ENCODE measurements at places on chromosomes 7 and 10. TPM values are rescaled to one million over a fixed set of nuclear protein-coding genes. Genes with fewer than 3 reads are reported as not detected.

OPN4 gene
- total RNA-seq: not detected

PON3 gene
- total RNA-seq: not detected

SND1 gene
- 290 TPM for total RNA-seq

SERPINE1 gene
- total RNA-seq: 5.6 TPM

PRPS1L1 gene
- total RNA-seq: not detected

AASS gene
- total RNA-seq: 394 TPM

CACNB2 gene
- total RNA-seq: 3.2 TPM

DNA sequence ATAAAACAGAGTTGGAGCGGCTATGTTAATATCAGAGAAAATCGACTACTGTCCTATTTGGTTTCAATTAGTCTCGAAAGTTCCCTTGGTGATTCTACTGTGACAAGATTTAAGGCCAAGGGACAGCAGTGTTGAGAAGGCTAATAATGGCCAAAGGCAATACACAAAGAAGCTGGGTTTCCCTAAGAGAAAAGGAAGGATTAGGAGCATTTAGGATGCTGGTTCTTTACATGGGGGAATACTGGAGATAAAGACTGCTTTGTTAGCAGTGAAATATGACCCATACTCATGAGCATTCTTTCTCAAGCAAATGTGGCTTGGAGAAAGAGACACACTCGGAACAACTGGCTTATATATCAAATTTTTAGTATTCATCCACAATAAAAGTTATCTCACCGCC, 32.2 kb downstream of the IQUB start:
- DNase-seq: no peak

DNA sequence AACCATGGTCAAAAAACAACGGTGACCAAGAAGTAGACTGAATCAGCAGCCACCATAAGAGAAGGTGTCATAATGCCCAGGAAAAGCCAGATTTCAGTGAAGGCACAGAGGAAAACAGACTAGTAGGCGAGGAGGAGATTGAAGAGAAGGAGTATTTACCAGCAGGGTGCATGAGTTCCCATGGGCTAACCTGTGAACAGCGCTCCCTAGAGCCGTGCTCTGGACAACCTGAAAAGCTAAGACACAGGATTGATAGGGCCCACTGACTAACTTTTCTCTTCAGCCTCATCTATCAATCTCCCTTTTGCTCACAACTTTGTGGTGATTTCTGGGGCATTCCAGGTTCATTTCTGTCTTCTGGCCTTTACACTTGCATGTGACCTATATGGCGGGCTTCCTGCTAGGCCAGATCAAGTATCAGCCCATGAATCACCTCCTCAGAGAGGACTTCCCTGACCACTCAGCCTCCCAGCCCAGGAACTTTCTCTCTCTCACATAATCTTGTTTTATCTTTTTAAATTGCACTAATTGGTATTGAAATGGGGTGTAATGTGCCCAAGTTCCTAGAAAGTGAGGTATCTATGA, 12.8 kb downstream of the ANKRD22 start:
- no peak for DNase-seq

DNA sequence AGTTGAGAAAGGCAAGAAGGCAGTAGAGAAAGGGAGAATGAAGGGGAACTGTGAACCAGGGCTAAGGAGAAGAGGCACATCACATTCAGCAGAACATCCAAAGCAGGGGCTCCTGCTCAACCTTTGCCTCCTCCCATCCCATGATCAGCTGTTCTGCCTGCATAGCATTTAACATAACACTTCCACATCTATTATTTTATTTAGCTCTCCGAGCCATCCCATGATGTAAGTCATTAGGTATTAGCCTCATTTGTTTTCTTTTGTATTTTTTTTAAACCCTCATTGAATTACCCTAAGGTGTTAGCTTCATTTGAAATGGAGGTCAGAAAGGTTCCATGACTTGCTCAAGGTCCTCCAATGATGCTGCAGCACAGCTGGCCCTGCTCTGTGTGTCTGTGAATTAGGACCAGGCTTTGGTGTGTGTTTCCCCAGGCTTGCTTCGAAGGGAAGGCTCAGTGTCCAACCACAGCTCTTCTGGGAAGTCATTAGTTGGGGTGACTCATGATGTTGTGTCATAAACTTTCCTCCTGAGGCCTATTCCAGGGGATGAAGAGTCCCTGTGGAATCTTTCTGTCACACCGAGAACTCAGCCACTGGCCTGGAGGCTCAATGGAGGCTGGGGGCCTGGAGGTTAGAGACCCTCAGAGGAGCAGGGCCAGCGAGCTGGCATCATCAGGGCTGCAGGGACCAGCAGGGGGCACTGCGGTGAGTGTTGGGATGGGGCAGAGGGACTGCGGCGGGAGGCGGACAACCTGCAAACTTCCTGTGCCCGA, 16.5 kb downstream of the NPFFR1 start:
- DNase-seq: peak; percentile 89

DNA sequence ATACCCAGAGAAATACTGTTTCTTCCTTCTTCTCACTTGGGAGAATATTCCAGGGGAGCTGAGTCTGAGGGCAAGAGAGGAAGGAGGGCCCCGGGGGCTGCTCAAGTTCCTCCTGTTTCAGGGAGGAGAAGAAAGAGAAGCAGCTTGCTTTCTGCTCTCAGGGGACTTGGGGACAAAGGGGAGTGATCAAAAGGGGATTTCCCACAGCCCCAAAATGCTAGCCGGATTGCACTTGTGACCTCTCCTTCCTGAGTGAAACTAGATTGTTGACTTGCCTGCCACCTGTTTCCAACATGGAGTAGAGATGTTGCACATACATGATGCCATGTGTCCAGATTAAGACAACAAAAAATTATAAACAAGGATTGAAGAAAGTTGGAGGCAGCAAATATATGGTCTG, 28.7 kb upstream of the PDCD4 start:
- DNase-seq: no peak

DNA sequence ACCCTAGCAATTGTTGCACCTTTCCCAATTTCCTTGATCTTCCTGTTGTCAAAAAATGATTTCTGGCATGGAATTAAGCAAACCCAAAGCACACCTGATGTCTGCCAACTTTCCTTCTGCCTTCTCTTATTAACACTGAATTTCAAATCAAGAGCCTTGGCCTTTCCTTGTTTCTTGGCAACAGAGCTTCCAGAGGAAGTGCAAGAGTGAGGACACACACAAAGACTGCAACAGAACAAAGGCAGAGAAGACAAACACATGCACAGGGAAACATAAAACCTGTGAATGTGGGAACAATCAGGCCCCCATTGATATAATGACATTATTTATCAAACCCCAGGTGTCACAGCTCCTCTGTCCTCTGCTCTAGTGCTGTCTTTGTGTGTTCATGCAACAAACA, 73.0 kb upstream of the IL6 start:
- no peak for DNase-seq

DNA sequence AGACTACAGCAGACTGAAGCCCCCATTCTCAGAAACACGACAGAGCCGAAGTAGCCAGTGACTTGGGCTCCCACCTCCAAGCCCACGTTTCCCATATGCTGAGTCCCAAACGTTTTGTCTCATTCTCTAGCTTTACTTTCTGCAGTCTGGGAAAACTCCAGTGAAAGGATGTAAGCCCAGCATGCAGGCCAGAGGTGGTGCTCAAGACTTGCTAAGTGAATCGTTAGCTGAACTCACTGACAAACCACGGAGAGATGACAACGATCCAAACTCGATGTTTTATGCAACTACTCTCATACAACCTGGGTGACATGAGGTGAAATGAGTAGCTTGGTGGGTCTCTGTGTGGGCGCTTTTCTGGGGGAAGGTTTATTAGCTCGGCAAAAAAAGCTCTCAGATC, 731.8 kb downstream of the SUGCT start:
- no peak for DNase-seq

DNA sequence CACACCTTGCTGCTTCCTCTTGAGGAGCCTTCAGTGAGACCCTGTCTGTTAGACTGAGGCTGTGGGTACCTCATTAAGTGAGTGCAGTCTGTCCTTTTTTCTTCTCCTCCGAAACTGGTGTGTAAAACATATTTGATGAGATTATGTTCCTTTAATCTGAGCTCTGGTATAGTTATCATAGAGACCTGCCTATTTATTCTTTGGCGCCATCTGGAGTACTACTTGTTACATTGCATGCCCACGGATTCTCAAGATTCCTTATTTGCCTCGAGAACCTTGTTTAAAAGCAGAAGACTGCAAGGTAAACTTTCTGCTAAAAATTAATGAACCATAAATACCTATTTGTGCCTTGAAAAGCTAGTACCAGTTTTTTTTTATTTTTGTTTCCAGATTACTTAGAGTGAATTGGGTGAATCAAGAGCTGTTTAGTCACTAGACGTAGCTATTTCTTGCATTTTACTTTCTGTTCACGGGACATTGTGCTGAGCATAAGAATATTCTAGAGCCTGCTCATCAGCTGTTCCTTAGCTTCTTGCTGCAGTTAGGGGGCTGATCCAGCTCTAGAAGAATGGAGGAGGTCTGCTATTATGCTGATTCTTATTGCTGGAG, 16.9 kb upstream of the STMP1 start:
- no peak for DNase-seq

- no peak for DNase-seq
These were observed 244.4 kb downstream of the RPS24 start for GRCh38 chr10:78278058-78278404.

- DNase-seq: peak; percentile 57
These were observed 60.2 kb downstream of the CALML3 start for GRCh38 chr10:5584895-5585516.

DNA sequence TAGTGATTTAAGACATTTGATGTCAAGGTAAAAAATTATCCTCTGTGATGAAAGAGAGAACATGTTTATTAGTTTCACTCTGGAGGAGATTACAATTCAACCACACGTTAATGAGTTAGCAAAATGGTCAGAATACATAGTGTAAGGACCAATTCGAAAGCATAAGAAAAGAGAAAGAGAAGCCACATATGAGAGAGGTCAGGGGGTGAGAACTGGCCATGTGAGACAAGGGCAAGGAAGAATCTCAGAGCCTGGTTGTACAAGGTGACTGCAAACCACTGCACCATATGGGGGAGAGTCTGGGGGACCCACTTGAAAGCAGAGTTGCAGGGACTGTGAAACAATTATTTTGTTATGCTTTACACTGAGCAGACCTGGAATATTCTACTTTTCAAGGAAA, 27.7 kb upstream of the BET1 start:
- no peak for DNase-seq

DNA sequence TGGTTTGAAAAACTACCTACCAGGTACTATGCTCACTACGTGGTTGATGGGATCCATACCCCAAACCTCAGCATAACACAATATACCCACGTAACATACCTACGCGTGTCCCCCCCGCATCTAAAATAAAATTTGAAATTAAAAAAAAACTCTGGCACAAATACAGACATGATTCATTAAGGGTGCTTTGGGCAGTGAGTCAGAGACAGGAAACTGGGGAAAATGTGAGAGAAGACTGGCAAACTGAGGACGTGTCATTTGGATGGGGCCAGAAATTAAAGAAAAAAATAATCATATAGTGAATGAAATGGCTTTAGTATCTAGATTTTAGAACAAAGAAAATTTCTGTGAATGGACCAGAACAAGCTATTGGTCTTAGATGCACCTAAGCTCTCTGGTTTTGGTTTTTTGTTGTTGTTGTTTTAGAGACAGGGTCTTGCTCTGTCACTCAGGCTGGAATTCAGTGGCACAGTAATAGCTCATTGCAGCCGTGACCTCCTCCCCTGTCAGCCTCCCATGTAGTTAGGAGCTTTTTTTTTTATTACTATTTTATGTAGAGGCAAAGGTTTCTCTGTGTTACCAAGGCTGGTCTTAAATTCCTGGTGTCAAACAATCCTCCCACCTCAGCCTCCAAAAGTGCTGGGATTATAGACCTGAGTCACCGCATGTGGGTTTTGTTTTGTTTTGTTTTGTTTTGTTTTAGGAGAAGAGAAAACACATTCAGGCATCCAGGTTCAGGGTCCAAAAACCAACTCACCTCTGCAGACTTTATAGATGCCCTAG, 5.9 kb upstream of the PRSS58 start:
- no peak for DNase-seq

DNA sequence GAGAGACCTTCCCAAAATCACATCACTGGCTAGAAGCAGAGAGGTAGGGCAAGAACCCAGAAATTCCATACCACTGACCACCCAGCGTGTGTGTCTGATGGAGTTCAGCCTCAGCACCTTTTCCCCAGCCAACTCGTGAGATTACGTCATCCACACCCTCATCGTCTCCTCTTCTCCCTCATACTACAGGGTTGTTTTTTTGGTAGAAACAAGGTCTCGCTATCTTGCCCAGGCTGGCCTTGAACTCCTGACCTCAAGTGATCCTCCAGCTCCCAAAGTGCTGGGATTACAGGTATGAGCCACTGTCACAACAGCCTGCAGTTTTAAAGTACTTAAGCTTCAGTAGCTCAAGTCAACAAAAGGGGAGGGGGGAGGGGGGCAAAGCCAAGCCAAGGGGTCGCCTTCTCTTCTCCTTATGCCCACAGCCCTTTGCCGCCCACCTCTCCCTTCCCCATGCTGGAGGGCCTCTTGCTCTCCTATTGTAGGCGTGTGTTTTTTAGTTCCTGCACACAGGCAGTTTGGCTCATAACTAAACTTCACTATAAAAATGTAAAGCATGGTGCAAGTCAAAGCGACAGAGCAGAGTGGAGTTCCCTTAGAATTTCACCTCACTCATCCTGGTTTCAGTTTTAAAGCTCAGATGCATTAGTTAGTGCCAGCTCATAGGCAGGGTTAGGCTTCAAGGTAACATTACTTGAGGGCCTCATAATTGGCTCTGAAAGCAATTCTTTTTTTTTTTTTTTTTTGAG, 5.2 kb upstream of the PRDX3 start:
- no peak for DNase-seq

DNA sequence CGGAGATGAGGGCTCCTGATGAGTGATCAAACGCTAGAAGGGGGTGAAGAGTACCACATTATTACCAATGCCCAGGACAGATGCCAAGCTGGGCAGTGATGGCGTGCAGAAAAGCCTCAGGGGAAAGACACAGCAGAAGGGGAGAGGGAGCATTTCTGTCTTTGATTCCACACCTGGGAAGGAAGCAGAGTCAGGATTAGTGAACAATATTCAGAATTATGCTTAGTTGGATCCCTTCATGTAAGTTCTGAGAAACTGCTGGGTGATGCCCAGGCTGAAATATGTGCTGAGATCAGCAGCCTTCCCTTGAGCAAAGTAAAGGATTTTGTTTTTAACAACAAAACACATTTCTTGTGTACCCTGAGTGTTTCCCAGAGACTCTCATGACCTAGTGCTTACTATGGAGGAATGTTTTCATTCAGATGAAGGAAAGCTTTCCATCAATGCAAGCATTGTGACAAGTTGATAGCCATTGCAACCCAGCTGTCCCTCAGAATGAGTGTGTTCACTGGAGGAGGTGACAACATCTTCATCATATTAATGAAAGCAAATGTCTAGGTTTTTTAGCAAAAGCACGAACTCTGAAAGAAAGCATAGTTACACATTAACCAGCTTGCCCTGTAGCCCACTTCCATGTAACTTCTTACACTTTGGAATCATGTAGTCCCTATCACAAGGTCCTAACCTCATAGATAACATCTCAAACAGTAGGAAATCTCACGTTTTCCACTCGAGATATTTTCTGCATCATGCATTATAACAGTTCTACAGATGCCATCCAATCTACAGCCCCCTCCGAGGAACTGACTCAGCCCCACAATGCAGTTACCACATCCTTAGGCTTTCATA, 23.8 kb upstream of the AKR1C1 start:
- no peak for DNase-seq

GRCh38 chr10:78177491-78178185, 144.0 kb downstream of the RPS24 start:
- no peak for DNase-seq

GRCh38 chr7:30514177-30514576, 9.5 kb upstream of the GGCT start:
- no peak for DNase-seq

- no peak for DNase-seq
These were observed 102.1 kb upstream of the MDFIC start for GRCh38 chr7:114819616-114820362.

Data from H1 (cell line).